Activated naive CD8-positive, alpha-beta T cell treated with anti-CD3 and anti-CD28 coated beads, Interleukin-2, amount 50 U/mL, for 16 hours (primary cell): ENCODE measurements at places on chromosomes 12 and 14.

GRCh38 chr14:41666301-41666700 is 59.6 kb downstream of the LRFN5 start:
- DNase-seq: no peak

- no peak for DNase-seq
These were observed 78.2 kb downstream of the IRF2BPL start for GRCh38 chr14:76950055-76951020.

GRCh38 chr12:114384739-114385138 is 21.2 kb downstream of the TBX5 start:
- DNase-seq: no peak

DNA sequence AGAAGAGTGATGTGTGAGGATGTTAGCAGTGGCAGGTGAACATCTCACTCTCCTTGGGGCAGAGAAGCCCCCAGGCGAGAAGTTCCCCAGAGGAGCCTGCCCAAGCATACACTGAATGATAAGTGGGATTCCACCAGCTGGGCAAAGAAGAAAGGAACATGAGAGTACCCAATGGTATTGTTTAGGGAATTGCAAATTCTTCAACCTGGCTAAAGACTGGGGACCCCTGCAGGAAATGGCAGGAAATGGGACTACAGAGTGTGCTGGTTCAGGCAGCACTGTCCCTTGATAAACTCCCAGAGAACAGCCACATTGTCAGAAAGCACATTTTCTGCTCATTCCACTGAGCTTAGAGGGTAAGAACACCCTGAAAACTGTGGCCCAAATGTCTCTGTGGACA is 121.3 kb downstream of the RPS29 start:
- DNase-seq: no peak

GRCh38 chr14:101480022-101480746 is 81.1 kb upstream of the DIO3 start:
- DNase-seq: no peak

DNA sequence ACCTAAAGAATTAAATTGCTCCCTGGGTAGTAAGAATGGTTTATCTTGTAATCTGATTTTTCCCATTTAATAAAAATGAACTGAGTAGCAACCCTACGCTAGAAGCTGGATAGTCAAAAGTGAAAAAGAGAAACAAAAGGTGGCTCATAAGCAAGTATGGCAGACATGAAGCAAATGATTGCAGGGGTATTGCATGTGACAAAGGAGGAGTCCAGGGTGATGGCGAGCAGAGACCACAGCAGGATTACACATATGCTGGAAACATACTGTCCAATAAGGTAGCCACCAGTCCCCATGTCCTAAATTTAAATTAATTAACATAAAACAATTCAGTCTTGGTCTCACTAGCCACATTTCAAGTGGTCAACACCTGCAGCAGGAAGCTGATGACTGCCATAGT is 283.8 kb downstream of the MED13L start:
- no peak for DNase-seq

DNA sequence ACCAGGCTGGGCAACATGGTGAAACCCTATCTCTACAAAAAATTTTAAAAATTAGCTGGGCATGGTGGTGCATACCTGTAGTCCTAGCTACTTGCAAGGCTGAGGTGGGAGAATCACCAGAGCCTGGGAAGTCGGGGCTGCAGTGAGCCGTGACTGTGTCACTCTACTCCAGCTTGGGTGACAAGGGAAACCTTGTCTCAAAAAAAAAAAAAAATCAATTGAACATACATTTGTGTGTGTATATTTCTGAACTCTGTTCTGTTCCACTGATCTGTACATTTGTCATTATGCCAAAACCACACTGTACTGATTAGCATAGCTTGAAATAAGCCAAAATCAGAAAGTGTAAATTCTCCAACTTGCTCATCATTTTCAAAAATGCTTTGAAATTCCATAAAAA is 254.6 kb downstream of the SOX5 start:
- no peak for DNase-seq

- no peak for DNase-seq
These were observed 8.6 kb downstream of the TUNAR start for GRCh38 chr14:95885278-95885677.

GRCh38 chr12:89206390-89206789 is 145.9 kb downstream of the DUSP6 start:
- DNase-seq: no peak

DNA sequence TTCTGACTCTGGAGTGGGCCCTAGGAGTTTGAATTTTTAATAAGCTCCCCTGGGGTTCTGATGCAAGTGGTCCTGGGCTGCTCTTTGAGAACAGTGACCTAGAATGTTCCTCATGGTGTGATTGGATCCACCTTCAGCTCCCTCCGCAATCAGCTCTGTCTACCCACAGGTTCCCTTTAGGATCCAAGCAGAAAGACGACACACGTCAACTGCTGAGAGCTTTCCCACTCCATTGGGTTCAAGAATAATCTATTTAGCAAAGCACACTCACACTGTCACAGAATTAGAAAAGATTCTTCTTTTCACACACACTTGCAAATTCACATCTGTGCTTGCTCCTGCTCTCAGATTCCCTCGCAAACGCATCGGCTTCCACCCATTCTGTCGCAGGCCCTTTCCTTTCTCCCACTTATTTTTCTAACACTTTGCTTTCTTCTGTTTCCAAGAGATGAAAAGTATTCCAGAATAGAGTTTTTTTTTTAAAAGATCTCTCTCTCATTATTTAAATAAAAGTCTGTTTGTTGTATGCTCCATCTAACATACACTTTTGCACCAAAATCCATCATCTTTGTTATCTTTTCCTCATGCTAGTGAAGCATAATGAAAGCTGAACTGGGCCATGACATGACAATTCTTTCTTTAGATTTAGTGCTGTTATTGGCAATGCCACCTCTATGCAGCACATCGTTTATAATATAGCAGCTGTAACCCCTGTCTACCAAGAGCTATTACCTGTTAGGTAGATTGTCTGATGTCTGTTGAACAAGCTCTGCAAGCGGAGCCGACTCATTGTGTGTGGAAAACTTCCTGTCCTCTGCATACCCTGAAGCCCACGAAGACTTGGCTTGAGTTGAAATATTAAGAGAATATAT is 73.1 kb downstream of the CACNA1C start:
- DNase-seq: no peak

GRCh38 chr12:92278378-92278828 is 132.8 kb upstream of the BTG1 start:
- no peak for DNase-seq

- no peak for DNase-seq
These were observed 182.5 kb downstream of the MSRB3 start for GRCh38 chr12:65461017-65461416.

DNA sequence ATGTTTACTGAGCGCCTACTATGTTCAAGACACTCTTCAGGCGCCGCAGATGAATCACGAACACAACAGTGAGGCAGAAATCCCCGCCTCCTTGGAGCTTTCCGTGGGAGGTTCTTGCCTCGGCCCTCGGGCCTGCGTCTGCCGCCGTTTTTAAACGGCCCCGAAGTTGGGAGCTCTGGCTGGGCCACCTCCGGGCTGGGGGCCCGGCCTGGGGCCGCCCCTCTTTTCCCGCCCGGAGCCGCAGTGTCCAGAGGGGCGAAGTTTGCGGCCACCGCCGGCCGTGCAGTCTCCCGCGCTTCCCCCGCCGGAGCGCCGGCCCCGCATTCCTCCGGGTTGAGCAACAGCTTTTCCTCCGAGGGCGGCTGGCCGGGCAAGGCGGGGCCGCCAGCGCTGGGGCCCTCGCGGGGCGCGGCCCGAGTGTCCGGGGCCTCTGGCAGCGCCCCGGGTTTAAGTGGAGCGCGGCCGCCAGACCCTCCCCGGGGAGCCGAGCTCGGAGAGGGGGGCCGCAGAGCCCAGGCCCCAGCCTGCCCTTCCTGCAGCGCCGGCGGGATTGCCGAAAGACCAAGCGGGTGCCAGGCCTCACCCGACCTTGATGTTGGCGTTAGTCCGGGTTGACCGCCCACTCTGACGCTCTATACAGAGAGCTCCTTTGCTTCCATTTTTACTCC is 18.7 kb upstream of the CTDSP2 start:
- DNase-seq: no peak

DNA sequence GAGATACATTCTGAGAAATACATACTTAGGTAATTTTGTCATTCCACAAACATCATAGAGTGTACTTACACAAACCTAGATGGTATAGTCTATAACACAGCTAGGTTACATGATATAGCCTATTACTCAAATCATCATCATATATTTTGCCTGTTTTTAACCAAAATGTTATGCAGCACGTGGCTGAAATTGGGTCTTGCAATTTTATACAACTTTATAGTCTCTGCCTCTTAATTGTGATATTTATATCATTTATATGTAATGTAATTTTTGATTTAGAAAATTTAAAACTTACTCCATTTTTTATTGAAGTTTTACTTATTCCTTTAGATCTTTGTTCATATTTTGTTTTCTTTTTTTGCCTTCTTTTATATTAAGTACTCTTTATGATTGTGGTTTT is 350.7 kb upstream of the DCN start:
- no peak for DNase-seq

GRCh38 chr14:85528080-85528896 is 1.7 kb upstream of the FLRT2 start:
- DNase-seq: no peak

- no peak for DNase-seq
These were observed 138.4 kb upstream of the PARP11 start for GRCh38 chr12:4011597-4011996.

GRCh38 chr14:76584271-76584702 is 177.0 kb upstream of the VASH1 start:
- no peak for DNase-seq

GRCh38 chr12:54419088-54419887 is at the start of gene ITGA5:
Gene ITGA5 (minus strand): TSS chr12:54419266. CDS start chr12:54419198, 68 bp downstream.
- DNase-seq: no peak

GRCh38 chr12:90572778-90573177 is 382.2 kb downstream of the CCER1 start:
- DNase-seq: no peak

GRCh38 chr12:40034712-40035111 is 71.2 kb downstream of the SLC2A13 start:
- DNase-seq: no peak

DNA sequence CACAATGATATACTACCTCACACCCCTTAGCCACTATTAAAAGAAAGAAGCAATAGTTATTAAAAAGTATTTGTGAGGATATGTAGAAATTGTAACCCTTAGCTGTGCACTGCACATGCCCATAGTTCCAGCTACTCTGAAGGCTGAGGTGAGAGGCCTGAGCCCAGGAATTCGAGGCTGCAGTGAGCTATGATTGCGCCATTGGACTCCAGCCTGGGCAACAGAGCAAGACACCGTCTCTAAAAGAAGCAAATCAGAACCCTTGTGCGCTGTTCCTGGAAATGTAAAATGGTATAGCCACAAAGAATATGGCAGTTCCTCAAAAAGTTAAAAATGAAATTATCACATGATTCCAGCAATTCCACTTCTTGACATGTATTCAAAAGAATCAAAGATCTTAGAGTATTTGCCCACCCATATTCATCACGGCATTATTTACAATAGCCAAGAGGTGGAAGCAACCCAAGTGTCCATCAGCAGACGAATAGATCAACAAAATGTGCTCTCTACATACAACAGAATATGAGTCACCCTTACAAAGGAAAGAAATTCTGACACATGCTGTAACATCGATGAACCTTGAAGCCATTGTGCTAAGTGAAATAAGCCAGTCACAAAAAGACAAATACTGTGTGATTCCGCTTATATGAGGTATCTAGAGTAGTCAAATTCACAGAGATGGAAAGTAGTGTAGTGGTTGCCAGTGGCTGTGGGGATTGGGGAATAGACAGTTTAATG is 23.7 kb upstream of the YLPM1 start:
- no peak for DNase-seq

- no peak for DNase-seq
These were observed 918 bp downstream of the RNASE1 start for GRCh38 chr14:20801726-20802125.
